ENCODE measurements at places on chromosomes 2 and 18. TPM values are rescaled to one million over a fixed set of nuclear protein-coding genes. Genes with fewer than 3 reads are reported as not detected.

ALLC gene
- total RNA-seq, result not detected

CPO gene
- not detected for total RNA-seq

ABCG8 gene
- not detected for total RNA-seq

GPAT2 gene
- 10.2 TPM for total RNA-seq

TUBA4B gene
- not detected for total RNA-seq

MYO3B gene
- total RNA-seq, result 0.09 TPM

DCC gene
- not detected for total RNA-seq

GREB1L gene
- not detected for total RNA-seq

GREB1 gene
- 1.5 TPM for total RNA-seq

WDR54 gene
- 129 TPM for total RNA-seq

GCG gene
- not detected for total RNA-seq

DNA sequence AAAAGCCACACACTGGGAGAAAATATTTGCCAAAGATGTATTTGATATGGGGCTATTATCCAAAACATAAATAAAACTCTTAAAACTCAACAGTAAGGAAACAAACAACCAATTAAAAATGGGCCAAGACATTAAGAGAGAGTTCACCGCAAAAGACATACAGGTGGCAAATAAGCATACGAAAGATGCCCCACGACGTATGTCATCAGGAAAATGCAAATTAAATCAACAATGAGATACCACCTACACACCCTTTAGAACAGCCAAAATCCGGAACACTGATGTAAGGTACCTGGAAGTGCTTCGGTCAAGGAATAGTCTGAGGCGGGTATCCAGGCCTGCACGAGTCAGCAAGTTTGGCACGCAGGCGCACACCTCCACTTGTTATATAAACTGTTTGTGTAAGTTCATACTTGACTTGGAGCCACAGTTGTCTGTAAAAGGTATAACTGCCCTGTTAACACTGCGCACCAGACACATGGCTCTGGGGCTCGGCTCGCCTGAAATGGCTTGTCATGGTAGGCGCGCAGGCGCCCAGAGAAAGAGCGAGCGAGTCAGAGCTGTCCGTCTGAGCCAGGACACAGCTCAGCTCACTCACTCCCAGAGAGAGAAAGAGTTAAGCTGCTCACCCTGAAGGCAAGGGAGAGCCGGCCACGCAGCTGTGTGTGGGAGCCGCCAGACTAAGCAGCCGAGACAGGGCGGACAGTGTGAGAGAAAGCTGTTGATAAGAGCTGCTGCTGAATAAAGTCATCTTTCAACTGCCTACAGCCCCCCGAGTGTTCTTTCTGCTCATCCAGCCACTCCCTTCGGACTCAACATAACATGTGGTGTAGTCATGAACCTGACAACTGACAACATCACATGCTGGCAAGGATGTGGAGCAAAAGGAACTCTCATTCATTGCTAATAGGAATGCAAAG, 87.3 kb downstream of the HNRNPLL start:
- no peak for DNase-seq

GRCh38 chr2:129254718-129255117, 724.7 kb upstream of the RAB6C start:
- no peak for DNase-seq

DNA sequence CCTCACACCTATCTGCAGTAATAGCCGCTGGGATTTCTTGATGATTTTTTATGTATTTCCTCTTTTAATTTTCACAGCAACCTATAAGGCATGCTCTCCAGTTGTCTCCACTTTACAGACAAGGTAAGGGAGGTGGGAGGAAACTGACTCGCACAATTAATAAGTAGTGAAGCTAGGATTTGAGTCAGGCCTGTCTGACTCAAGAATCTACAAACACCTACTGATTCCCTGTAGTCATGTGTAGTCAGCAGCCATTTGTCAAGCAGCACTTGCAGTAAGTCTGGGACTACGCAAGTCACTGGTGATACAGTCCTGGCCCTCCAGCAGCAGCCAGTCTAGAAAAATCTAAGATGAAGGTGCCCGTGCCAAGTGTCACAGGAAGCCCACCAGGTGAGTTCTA, 193.6 kb upstream of the PKDCC start:
- peak; percentile 5 for DNase-seq

- no peak for DNase-seq
These were observed 747.5 kb upstream of the ZEB2 start for GRCh38 chr2:145267451-145267850.

DNA sequence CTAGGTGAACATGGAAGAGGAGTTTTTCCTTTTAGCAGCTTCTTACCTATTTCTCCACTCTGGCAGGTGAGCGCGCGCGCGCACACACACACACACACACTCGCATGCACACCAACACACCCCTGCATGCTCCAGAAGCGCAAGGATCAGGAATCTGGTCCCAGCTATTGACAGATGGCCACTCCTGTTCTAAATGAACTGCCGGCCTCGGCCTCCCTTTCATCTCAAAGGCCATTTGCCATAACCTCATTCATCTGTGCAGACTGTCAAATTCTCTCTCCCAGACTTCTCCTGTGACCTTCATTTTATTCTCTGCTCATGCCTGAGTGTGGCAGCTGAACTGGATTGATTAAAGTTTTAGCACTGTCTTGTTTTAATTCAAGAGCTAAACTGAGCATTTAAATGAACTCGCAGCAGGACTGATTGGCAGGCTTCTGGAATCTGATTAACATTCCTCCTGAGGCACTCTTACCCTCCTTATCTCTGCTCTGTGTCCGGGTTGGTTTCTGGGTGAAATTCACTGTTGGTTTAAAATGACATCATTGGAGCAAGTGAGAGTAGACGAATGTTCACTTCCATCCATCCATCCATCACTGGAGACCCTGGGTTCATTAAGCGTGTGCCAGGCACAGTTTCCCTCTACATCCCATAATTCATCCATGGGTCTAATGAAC, 58.8 kb downstream of the FECH start:
- DNase-seq, result no peak

- DNase-seq, result no peak
These were observed 66.6 kb downstream of the STPG4 start for GRCh38 chr2:47088371-47089082.

- no peak for DNase-seq
These were observed 24.8 kb downstream of the NOP58 start for GRCh38 chr2:202290316-202290715.

- DNase-seq, result no peak
These were observed at the start of gene ASIC4 for GRCh38 chr2:219514196-219514761. ASIC4 (plus strand) TSS chr2:219514482; CDS start chr2:219514725, 243 bp downstream.

DNA sequence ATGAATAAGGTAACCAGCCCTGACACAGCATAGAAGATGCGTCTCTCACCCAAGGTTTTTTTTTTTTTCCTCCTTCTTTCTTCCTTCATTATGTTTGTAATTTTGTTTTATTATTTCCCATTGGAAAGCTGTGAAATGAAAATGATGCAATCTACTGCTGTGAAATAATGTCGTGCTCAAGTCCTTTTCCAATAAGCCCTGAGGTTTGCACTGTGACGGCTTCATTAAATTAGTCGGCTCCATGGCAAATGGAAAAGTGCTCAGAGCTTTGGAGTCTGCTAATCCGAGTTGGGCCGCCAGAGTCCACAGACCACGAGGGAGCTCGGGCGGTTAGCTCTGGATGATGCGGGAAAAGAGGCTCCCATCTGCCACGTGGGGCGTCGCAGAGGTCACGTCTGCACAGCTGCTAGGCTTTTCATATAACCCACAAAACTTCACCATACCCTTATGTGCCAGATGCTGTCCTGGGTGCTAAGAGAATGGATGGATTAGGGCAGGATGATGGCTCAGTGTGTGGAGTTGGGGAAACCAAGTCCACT, 92.3 kb upstream of the CAPN13 start:
- DNase-seq, result no peak

DNA sequence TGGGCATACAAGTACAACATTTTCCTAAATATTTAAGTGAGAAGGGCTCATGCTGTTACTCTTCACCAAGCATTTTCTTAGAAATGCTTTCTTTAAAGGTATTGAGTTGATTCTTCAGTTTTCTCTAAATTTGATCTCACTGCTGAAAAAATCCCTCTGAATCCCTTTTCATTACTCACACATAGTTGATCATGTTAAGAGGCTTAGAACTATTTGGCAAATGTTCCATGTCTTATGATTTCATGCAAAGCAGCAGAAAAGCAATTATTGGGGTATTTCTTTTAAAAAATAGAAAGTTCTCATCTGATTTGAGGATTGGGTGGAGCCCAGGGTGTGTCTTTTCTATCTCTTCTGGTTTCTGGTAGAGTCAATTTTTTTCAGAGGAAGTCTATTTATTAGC, 1079.8 kb upstream of the ZEB2 start:
- no peak for DNase-seq

DNA sequence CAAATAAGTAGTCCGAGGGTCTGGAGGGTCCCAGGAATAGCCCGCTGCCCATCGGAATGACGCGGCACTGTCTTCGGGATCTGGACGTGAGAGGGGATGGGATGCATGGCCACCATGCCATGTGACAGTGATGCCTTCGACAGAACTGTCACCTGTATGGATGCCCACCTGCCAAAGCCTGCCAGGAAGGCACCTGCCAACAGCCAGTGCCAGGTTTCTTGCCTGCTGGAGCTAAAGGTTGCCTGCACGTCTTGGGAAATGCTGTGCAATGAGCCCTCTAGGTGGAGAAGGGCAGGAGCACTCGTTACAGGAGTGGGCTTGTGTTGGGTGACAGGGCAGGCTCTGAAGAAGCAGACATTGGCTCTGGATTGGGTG, 20.5 kb downstream of the GPR35 start:
- no peak for DNase-seq

- no peak for DNase-seq
These were observed 8.4 kb downstream of the POU3F3 start for GRCh38 chr2:104862058-104862941.

- no peak for DNase-seq
These were observed 11.4 kb downstream of the AGAP1 start for GRCh38 chr2:235505181-235505741.

DNA sequence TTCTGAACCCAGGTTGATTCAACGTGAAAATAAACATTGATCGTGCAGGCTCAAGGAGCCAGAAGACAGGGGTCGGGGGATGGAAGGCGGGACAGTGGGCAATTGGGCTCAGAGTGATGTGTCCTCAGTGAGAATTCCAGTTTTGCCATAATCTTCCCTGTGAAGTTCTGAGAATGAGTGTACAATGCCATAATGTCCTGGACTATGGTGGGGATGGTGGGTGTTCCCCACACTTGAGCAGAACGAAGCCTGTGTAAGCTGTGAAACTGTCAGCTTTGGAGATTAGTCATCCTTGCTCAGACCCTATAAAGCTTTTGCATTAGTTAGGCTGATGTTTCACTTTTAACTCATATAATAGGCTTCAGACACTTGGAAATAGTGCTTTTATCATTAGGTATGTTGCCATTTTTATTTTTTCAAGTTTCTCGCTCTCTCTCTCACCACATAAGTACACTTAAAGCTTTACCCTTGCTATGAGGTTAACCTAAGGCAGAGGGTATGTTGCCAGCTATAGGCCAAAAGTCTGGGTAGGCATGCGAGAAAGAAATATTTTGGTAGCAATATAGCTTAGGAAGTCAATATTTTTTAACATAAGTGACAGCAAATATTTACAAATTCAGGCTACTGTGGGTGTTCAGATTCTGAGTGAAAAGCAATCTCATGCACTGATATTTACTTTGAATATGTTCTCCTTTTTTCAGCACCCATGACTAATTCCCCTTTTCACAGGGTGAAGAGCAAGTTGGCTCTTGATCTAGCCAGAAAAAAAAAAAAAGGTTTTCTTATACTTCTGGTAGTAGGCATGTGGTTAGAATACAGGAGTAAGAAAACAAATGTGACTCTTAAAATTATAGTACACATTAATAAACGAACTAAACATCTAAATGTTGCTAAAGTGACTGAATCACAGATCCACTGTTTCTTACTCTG, 47.2 kb downstream of the CDC42EP3 start:
- DNase-seq, result peak; percentile 61

DNA sequence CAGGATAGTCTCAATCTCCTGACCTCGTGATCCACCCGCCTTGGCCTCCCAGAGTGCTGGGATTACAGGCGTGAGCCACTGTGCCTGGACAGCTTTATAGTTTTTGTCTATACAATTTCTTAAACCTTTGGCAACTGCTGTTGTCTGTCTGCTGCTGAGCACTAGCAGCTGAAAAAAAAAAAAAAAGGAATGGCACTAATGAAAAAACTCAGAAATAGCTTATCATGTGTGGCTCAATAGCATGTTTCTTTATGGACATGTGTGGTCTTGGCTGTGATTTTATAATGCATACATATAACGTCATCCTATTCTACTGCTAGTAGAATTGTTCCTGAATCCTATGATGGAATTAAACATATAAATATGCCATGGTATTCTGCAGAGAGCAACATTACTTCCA, 231.2 kb downstream of the TPGS2 start:
- DNase-seq, result no peak

DNA sequence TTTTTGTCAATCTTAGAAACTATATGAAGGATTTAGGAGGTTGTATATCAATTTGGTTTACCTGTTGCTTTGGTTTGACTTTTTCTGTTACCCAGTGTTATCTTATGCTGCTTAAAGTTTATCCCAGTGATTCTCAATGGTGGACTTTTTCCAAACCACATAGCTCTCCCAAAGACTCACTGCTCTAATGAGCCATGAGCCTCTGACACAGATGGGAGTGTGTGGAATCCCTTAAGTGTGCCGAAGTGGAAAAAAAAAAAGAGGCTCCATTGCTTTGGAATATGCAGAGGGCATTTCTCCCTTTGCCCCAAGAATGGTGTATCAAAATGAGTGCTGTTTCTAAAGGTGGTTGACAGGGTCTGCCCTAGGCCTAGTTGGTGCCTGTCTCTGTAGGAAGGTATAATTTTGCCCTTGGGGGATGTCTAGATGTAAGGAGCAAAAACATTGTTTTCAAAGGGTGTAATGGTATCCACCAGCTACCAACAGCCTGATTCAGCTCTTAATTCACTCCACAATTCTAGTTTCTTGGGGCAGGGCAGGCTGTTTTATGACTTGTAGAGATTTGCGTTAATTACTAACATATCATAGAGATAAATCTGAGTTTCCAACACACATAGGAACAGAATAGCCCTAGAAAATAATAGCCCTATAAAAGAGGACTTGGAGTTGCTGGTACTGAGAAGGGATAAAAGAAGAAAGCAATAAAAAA, 64.3 kb upstream of the CYP26B1 start:
- DNase-seq, result no peak

GRCh38 chr2:10449486-10449831, 1.3 kb upstream of the ODC1 start:
- DNase-seq, result no peak

- DNase-seq, result peak; percentile 7
These were observed 384.6 kb downstream of the STK39 start for GRCh38 chr2:167862782-167863181.

DNA sequence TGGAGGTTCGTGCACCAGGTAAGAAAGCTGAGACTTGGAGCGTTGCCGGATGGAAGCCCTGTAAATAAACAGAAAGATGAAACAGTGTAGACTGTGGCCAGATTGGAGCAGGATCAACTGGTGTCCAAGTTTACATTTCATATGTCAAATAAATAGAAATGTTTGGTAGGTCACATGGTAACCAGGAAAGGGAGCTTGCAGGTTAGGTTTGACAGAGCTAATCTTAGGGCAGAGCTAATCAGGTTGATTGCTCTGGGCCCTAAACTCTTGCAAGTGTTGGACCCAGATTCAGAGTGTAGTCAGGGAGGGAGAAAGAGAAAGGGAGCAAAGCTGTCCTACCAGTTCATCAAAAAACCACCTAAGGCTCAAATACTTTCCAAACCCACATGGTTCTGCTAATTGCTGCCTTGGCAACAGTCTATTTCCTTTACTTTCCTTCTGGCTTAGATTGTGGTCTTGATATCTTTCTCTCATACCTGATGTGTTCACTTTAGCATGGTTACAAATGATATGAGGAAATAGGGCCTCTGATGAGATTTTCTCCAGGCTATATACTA, 63.2 kb downstream of the G6PC2 start:
- DNase-seq, result no peak

- DNase-seq, result peak; percentile 85
These were observed 62.2 kb downstream of the PAPOLG start for GRCh38 chr2:60818272-60818671.

- peak; percentile 46 for DNase-seq
These were observed 40.1 kb downstream of the RTN4 start for GRCh38 chr2:55010149-55010591.

Data from activated CD8-positive, alpha-beta T cell treated with anti-CD3 and anti-CD28 coated beads for 36 hours (primary cell).